ENCODE measurements at places on chromosomes 7 and 10.

- DNase-seq: peak; percentile 82
These were observed 10.8 kb downstream of the TLX1 start for GRCh38 chr10:101141616-101142532.

GRCh38 chr10:125063256-125063925 lies 97.0 kb downstream of the CTBP2 start:
- no peak for DNase-seq

DNA sequence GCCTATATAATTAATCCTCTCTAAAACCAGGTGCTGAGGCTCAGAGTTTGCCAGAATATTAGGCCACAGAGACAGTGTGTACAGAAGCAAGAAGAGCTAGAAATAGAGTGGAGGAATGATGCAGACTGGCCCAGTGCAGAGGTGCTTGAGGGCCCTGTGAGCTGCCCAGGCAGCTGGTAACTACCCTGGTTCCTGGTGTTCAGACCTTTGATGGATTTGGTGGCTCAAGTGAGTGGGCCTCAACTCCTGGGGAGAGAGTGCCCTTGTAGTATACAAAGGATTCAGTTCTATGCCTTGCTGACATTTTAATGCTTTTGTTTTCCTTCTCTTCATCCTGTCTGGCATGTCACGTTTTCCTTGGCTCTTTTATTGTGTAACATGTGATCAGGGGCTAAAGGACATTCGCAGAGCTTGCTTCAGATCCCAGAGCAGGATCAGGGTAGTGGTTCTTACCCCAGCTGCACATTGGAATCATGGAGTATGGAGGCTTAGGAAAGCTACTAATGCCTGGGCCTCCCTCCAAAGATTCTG lies 20.0 kb downstream of the LRRC4 start:
- no peak for DNase-seq

- no peak for DNase-seq
These were observed 92.0 kb downstream of the ZFAND4 start for GRCh38 chr10:45580371-45581215.
